ENCODE measurements at places on chromosomes 4 and X. TPM values are rescaled to one million over a fixed set of nuclear protein-coding genes. Genes with fewer than 3 reads are reported as not detected.

The FGFRL1 gene
- total RNA-seq: 26.6 TPM

The MAGEA1 gene
- not detected for total RNA-seq

The TGIF2LX gene
- total RNA-seq: not detected

DNA sequence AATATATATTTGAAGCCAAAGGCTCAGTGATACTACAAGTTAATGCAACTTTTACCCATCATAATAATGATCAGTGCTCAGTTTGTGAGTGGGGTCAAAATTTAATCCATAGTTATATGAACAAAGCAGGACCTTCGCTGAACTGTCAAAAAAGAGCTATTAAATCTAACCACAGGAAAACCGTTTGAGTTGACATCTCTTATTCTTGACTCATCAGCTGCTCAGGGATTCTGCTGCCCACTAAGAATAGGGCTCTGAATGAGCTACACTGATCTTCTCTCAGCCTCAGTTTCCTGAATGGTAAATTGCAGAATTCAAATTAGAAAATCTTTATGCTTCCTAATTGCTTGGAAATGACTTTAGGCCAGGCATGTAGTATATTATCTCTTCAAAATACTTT is 44.9 kb upstream of the NAP1L5 start:
- no peak overlapping the region for H3K27ac ChIP-seq
- peaks cover 10% of the 10 kb centered on the region for H3K4me1 ChIP-seq
- no peak for DNase-seq
- H3K4me3 ChIP-seq: no peak overlapping the region
- no peaks in the 10 kb centered on the region for H3K27me3 ChIP-seq
- H3K36me3 ChIP-seq: no peaks in the 10 kb centered on the region

- H3K27ac ChIP-seq: no peak overlapping the region
These were observed 260.0 kb downstream of the PACRGL start for GRCh38 chr4:20960291-20960690.

DNA sequence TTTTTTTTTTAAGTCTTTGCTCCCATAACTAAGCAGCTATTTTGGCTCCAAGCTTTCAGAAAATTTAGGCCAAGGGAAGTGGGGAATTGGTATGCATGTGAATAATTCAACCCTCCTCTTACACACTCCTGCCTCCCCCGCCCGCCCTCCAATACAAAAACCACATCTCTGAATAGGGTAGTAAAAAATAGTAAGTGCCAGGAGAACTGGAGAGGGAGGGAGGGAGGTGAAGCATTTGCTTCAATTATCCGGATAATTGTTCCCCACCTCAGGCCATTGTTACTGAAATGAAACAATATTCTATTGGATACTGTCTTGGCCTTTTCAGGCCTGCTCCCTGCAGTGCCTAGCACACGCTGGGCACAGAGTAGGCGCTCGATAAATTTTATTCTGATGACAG is 5.5 kb upstream of the GSX2 start:
- DNase-seq: no peak
- no peak overlapping the region for H3K4me3 ChIP-seq
- H3K4me1 ChIP-seq: no peaks in the 10 kb centered on the region
- H3K27me3 ChIP-seq: peaks cover 41% of the 10 kb centered on the region
- H3K36me3 ChIP-seq: no peaks in the 10 kb centered on the region

- DNase-seq: no peak
- H3K36me3 ChIP-seq: no peaks in the 10 kb centered on the region
- H3K27me3 ChIP-seq: no peaks in the 10 kb centered on the region
- no peak overlapping the region for H3K4me3 ChIP-seq
- H3K27ac ChIP-seq: no peak overlapping the region
These were observed 214.8 kb downstream of the CRLF2 start for GRCh38 chrX:997631-998137.

DNA sequence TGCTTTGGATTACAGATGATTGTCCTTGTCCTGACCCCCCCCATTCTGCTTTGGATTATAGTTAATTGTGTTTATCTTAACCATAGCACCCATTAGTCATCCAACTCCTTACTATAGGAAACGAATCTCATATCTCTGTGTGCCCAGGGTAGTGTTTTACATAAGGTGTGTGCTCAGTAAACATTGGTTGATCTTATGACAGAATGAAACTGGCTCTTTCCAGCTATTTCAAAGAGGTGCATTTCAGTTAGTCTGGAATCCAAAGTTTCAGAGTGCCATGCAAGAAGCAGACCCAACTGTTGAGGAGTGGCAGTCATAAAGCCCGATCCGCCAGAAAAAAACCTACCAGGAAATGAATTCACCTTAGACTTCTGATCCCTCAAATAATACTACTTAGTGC is 14.7 kb downstream of the TRIM2 start:
- H3K27ac ChIP-seq: no peak overlapping the region
- no peak for DNase-seq
- no peak overlapping the region for H3K4me3 ChIP-seq

GRCh38 chr4:19002170-19002569 is 980.6 kb upstream of the LCORL start:
- no peak for DNase-seq
- H3K27ac ChIP-seq: no peak overlapping the region
- no peaks in the 10 kb centered on the region for H3K27me3 ChIP-seq
- no peak overlapping the region for H3K4me3 ChIP-seq

GRCh38 chr4:57605376-57605775 is 495.2 kb upstream of the IGFBP7 start:
- no peak overlapping the region for H3K27ac ChIP-seq
- H3K27me3 ChIP-seq: no peaks in the 10 kb centered on the region
- DNase-seq: no peak
- no peaks in the 10 kb centered on the region for H3K4me1 ChIP-seq

DNA sequence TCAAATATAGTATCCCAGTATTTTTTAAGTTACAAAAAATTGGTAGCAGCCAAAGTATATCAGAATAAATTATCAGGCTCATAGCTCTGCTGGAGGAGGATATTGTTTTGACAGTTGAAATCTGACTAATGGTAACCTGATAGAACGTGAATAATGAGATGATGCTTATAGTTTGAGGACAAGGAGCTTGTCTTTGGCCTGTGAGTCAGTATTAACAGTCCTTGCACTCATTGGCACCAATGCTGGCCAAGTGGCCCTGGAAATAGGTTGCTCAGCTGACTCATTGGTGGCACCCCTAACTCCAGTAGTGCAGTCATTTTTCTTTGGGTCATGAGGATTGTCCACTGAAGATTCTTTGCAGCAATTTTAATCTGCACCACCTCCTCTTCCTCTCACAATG is 203.3 kb upstream of the JADE1 start:
- no peaks in the 10 kb centered on the region for H3K36me3 ChIP-seq
- no peaks in the 10 kb centered on the region for H3K27me3 ChIP-seq
- no peak overlapping the region for H3K4me3 ChIP-seq
- no peak overlapping the region for H3K27ac ChIP-seq

The UGT2B10 gene
- total RNA-seq: not detected

DNA sequence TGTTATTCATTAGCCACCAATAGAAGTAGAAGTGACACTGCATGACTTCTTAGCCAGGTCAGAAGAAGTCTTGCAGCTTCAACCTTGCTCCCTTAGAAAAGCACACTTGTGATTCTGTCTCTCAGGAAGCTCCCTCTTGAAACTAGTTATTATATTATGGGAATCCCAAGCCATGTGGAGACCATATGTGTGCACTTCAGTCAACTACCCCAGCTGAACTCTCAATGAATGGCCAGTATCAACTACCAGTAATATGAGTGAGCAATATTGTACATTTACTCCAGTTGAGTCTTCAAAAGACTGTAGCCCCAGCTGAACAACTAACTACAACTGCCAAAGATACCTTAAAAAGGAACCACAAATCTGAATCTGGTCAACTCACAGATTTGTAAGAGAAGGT is 77.1 kb upstream of the GABRA3 start:
- H3K4me3 ChIP-seq: no peak overlapping the region
- H3K4me1 ChIP-seq: no peaks in the 10 kb centered on the region
- no peaks in the 10 kb centered on the region for H3K27me3 ChIP-seq
- no peak for DNase-seq
- H3K36me3 ChIP-seq: no peaks in the 10 kb centered on the region

The HELT gene
- total RNA-seq: not detected

DNA sequence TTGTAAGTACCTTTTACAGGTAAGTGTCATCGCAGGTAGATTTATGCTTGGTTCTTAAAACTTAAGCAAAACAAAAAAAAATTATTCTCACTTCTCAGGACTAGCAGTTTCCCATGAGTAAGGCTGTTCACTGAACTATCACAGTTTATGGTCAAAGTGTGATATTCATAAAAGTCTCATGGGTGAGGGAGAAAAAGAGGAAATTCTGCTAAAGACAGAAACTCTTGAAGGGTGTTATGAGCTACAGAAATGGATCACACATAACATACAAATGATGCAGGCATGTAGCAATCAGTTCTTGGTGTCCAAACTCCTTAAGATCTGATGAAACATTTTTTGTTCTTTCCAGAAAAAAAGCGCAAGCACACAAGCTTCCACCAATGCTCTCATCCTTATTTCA is 8.5 kb downstream of the RAB9A start:
- H3K27me3 ChIP-seq: no peaks in the 10 kb centered on the region
- no peak for DNase-seq
- H3K27ac ChIP-seq: no peak overlapping the region
- no peaks in the 10 kb centered on the region for H3K4me1 ChIP-seq
- H3K36me3 ChIP-seq: no peaks in the 10 kb centered on the region

DNA sequence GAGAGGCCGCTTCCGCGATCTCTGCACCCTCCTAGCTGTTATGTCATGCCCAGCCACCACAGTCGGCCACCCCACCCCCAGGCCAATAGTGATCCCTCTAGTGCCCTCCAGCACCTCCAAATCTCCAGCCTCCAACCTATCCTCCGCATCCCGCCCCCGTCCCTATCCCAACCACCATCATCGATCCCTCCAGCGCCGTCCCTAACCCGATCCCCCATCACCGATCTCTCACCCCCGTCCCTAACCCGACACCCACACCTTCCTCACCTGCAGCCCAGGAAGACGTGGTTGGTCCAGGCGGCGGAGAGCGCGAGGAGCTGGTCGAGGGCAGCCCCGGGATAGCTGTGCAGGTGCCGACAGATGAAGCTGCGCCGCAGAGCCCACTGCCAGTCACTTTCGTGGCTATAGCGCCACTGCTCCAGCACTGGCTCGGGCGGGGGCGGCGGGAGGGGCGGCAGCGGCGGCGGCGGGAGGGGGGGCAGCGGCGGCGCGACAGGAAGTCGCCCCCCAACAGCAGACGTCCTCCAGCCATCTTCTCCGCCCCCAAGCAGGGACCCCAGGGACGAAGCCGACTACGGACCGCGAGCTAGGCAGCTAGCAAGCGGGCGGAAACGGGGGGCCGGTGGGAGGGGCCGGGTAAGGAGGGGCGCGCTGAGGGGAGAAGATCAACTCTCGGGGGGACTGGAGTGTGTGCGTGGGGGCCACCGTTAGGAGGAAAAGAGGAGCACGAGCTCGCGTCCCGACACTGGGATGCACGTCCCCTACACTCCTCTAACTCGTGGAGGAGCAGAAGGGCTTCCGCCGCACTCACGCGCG is 552 bp downstream of the NKRF start:
- no peaks in the 10 kb centered on the region for H3K36me3 ChIP-seq
- peak overlapping the region; percentile 91 for H3K27ac ChIP-seq
- peak; percentile 20 for DNase-seq
- no peaks in the 10 kb centered on the region for H3K4me1 ChIP-seq
- peak overlapping the region; percentile 56 for H3K4me3 ChIP-seq

GRCh38 chr4:168831919-168832762 is 177.9 kb downstream of the CBR4 start:
- no peaks in the 10 kb centered on the region for H3K4me1 ChIP-seq
- no peaks in the 10 kb centered on the region for H3K27me3 ChIP-seq
- DNase-seq: peak; percentile 84

DNA sequence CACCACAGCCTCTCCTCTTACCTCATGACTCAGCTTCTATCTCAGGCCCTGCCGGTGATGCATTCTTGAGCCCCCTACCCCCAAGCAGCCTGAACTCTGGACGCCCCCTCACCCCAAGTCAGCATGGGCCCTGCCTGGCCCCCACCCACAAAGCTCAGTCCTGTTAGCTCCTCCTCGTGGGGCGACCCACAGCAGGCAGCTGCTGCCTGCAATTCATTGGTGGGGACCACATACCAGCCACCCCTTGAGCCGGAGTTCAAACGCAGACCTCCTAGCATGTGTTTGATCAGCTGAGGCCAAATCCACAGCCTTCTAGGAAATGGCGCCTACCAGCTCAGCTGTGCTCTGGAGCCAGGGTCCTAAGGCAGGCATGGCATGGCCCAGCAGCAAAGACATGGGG is 111.8 kb downstream of the EFNB1 start:
- H3K27ac ChIP-seq: no peak overlapping the region
- no peaks in the 10 kb centered on the region for H3K4me1 ChIP-seq
- H3K27me3 ChIP-seq: no peaks in the 10 kb centered on the region
- H3K36me3 ChIP-seq: no peaks in the 10 kb centered on the region
- DNase-seq: no peak
- no peak overlapping the region for H3K4me3 ChIP-seq

GRCh38 chr4:8537041-8537461 is 43.1 kb upstream of the GPR78 start:
- H3K4me3 ChIP-seq: no peak overlapping the region
- peak; percentile 71 for DNase-seq
- H3K36me3 ChIP-seq: no peaks in the 10 kb centered on the region
- peaks cover 16% of the 10 kb centered on the region for H3K4me1 ChIP-seq

DNA sequence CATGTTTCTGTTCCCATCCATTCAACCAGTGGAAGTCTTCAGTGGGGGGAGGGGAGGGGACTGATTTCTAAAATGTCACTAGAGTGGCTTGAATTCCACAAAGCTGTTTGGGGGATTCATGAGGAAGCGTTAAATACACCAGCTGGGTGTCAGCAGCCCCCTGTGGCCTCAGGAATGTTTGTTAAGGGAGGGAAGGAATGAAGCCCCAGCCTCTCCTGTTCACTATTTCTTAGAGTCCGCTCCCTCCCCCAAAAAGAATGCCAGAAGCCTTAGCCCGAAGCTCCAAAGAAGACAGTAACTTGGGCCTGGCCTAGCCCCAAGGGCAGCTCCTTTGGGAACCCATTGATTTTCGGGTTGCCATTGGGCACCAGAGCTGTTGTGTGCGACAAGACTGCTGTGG is 3.3 kb downstream of the SHROOM2 start:
- H3K27ac ChIP-seq: peak overlapping the region; percentile 19
- H3K27me3 ChIP-seq: no peaks in the 10 kb centered on the region
- DNase-seq: no peak
- no peak overlapping the region for H3K4me3 ChIP-seq
- H3K4me1 ChIP-seq: no peaks in the 10 kb centered on the region

The COX7B gene
- total RNA-seq: 203 TPM

The PCDH10 gene
- total RNA-seq: 7.2 TPM

DNA sequence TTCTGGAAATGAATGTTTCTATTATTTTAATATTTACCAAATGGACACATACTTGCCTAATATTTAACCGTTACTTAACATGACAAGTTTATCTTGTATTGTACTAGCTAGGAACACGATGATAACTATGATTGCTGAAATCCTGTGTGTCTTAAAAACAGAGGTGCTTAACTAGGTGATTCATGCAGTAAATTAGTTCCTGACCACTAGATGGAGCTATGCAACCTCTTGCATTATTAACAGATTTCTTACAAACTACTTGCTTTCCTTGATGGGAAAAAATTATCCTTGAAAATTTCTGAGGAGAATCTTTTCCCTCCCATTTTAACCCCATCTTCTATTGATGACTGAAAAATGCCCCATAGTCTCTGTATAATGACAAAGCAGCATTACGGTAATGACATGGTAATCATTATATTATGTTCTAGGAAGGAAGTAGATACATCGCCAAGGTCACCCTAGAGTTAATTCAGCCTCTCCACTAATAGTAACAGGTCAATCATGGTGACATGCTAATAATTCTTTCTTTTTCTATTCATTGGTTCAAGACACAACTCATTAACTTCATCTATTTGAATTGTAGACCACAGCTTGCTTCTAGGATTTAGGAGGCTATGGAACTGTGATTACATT is 844.2 kb downstream of the RAPGEF2 start:
- H3K27ac ChIP-seq: no peak overlapping the region
- no peak overlapping the region for H3K4me3 ChIP-seq
- no peaks in the 10 kb centered on the region for H3K36me3 ChIP-seq

The ADH1C gene
- 14.5 TPM for total RNA-seq

Data from prostate gland (tissue), 2 donors.